ENCODE measurements at places on chromosomes 5 and 9. TPM values are rescaled to one million over a fixed set of nuclear protein-coding genes. Genes with fewer than 3 reads are reported as not detected.

Gene KIF4B
- total RNA-seq, result not detected

Gene GPRIN1
- total RNA-seq, result 8.1 TPM

Gene CNTNAP3
- total RNA-seq, result 11.2 TPM

Gene HTR1A
- total RNA-seq, result not detected

Gene UNC5A
- total RNA-seq, result 0.28 TPM
